ENCODE measurements at places on chromosomes 16 and 17.

GRCh38 chr17:76146053-76146851, 5.2 kb upstream of the FOXJ1 start:
- no peak for DNase-seq

GRCh38 chr16:57658878-57659674, 9.0 kb upstream of the ADGRG3 start:
- DNase-seq: no peak

GRCh38 chr16:88063211-88063773, 112.1 kb downstream of the BANP start:
- peak; percentile 54 for DNase-seq

- DNase-seq: no peak
These were observed 1.0 kb downstream of the BAHCC1 start for GRCh38 chr17:81396278-81396721.

GRCh38 chr16:57060323-57061083, 31.9 kb upstream of the CPNE2 start:
- no peak for DNase-seq

- no peak for DNase-seq
These were observed 14.0 kb downstream of the LASP1 start for GRCh38 chr17:38883592-38884526.

- no peak for DNase-seq
These were observed 350.2 kb upstream of the CDH8 start for GRCh38 chr16:62386411-62386810.

GRCh38 chr17:2266865-2267228, 36.7 kb downstream of the SMG6 start:
- no peak for DNase-seq

DNA sequence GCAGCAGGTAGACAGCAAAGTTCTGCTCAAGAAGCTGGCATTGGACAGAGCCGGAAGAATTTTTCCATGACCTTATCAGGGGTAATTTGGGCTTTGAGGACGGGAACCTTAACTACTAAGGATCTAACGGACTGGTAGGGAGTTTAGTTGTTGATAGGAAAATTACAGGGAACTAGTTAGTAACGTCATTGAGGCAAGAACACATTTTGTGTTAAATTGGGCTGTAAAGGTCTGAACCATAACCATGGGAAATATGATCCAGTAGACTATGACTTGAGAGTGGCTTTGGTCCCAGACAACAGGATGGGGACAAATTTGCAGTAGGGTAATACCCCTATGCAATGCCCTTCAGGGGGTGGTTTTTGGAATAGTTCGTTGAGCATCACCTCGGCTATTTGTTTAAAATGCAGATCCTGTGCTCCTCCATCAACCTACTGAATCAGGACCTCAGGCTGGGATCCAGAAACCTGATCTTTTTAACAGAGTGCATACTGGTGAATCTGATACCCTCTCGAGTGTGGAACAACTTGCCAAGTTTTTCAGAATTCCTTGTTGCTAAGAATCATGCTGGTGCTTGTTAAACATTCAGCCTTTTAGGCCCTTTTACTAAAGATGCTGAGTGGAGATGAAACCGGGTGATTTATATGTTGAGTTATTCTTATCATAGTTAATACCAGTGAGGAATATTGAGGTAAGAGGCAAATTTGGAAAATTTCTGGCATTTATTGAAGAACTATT, 255.1 kb downstream of the MAP2K6 start:
- no peak for DNase-seq

DNA sequence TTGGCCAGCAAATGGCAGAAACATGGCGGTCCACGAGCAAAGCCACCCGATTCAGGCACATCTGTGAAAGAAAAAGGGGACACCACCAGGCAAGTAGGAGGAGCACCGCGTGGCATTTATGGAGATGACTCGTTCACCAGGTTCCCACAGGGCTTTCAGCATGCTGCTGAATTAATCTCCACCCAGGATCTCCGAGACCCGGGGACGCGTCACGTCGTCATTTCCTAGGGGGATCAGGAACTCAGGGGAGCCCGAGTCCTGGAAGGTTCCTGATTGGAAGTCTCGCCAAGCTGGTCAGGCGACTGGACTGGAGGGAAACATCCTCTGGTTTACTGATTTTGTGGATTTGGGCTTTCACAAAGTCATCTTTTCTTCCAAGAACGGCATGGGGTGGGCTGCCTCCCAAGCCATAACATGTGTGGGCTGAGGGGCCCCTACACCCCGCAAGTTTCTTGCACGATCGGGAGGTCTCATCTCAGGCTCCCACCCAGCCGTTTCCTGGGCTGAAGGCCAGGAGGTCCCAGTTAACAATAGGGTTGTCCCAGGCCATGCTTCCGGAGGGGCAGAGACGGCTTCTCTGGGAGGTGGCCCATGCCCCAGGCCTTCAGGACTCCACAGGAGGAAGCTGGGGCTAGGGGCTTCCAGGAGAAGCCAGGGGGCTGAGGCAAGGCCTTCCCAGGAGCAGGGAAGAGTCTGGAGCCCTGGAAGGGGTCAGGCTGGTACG, 645 bp downstream of the DNAH17 start:
- no peak for DNase-seq

DNA sequence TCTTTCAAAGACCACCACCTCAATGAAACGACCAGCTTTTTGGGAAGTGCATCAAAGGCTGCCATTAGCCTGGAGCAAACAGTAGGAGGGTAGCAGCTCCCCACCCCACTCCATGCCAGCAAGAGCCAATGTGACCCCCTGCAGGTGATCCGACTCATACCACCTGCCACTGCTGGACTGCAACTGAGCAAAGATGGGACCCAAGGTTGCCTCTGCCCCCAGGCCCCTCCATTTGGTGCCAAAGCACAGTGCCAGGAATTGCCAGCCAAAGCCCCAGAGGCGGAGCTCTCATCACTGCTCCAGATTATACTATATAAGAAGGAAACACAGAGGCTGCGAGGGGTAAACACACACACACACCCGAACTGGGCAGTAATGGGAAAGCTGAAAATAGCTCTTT, 8.3 kb downstream of the PITPNM3 start:
- no peak for DNase-seq

- no peak for DNase-seq
These were observed 95.6 kb downstream of the PRKCA start for GRCh38 chr17:66398059-66398458.

- no peak for DNase-seq
These were observed 673 bp upstream of the CHD9 start for GRCh38 chr16:53053967-53054669.

Measured in HCEC 1CT (cell line).